ENCODE measurements at places on chromosomes 1 and 21. TPM values are rescaled to one million over a fixed set of nuclear protein-coding genes. Genes with fewer than 3 reads are reported as not detected.

Gene HSD3B2
- total RNA-seq, result not detected

Gene ANGPTL3
- total RNA-seq, result not detected

Gene TMEM81
- 2.3 TPM for total RNA-seq

GRCh38 chr1:24846671-24847070, 83.4 kb downstream of the RUNX3 start:
- H3K27me3 ChIP-seq, result no peaks in the 10 kb centered on the region
- no peak for DNase-seq
- H3K36me3 ChIP-seq, result peaks cover 30% of the 10 kb centered on the region
- H3K4me1 ChIP-seq, result peaks cover 8% of the 10 kb centered on the region
